ENCODE measurements at places on chromosomes 13 and 19. TPM values are rescaled to one million over a fixed set of nuclear protein-coding genes. Genes with fewer than 3 reads are reported as not detected.

PSG11 gene
- not detected for total RNA-seq

GRCh38 chr13:76783798-76784197 is 102.4 kb downstream of the KCTD12 start:
- no peaks in the 10 kb centered on the region for H3K4me1 ChIP-seq
- H3K27me3 ChIP-seq, result no peaks in the 10 kb centered on the region
- DNase-seq, result no peak
- no peak overlapping the region for H3K27ac ChIP-seq
- H3K36me3 ChIP-seq, result no peaks in the 10 kb centered on the region

TNFRSF19 gene
- total RNA-seq, result 28.1 TPM

DNA sequence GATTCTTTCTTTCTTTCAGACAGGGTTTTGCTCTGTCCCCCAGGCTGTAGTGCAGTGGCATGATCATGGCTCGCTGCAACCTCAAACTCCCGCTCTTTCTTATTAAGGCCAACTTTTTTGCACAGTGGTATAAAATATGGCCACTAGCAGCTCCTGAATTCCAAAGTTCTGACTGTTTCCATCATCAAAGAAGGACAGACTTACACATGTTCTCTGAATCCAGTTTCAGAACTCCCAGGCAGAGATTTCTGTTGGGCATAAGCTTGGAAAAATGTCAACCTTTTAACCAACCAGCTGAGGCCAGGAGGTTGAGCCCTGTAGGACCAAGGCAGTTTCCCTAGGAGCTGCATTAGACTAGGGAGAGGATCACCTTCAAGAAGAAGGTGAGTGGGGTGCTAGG is 184.1 kb downstream of the HS6ST3 start:
- H3K4me1 ChIP-seq, result peaks cover 6% of the 10 kb centered on the region
- DNase-seq, result no peak

DNA sequence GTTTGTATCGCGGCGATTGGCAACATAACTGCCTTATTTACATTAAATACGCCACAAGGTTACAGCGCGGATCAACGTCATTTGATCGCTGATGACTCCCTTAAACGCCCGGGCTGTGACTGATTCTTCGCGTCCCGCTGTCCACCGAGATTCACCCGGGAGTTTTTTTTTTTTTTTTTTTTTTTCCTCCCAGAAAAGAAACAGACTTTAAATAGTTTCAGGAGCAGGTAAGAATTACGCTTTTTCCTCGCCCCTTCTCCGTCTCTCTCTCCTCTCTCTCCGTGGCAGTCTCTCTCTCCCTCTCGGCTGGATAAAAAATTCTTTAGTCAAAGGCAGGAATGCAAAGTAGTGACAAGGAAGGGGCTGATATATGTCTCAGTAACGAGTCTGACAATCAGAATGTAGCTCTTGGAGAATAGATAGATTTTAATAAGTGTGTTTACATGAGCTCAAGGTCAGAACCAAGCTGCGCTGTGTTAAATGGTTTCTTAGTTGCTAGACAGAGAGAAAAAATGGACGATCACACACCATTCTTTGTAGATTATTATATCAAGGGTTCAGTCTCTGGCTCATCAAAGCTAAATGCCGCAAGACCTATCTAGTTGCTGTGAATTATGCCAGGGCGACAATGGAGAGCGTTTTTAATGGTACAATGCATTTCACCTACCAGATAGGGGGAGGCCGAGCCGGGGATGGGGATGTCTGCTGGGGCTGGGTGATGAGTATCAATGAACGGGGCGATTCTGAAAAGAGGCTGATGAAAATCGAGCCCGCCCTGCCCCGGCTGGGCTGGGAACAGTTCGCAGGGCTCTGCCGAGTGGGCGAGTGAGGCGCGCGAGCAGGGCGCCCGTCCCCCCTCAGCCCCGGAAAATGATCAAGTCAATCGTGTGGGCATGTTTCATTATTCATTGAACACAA is 147.2 kb upstream of the ZNF536 start:
- peak overlapping the region; percentile 50 for H3K27ac ChIP-seq
- H3K27me3 ChIP-seq, result peaks cover 74% of the 10 kb centered on the region
- H3K36me3 ChIP-seq, result no peaks in the 10 kb centered on the region

PLEKHA4 gene
- 8.5 TPM for total RNA-seq

GRCh38 chr19:50039968-50040367 is 14.2 kb downstream of the ZNF473 start:
- no peak overlapping the region for H3K27ac ChIP-seq
- DNase-seq, result no peak
- H3K27me3 ChIP-seq, result no peaks in the 10 kb centered on the region
- no peak overlapping the region for H3K4me3 ChIP-seq
- H3K4me1 ChIP-seq, result no peaks in the 10 kb centered on the region

GRCh38 chr19:51919606-51920005 is 7.7 kb upstream of the ZNF613 start:
- no peak overlapping the region for H3K27ac ChIP-seq
- no peaks in the 10 kb centered on the region for H3K27me3 ChIP-seq
- H3K4me1 ChIP-seq, result no peaks in the 10 kb centered on the region
- H3K4me3 ChIP-seq, result no peak overlapping the region
- H3K36me3 ChIP-seq, result peaks cover 12% of the 10 kb centered on the region
